ENCODE measurements at places on chromosomes 7 and 10. TPM values are rescaled to one million over a fixed set of nuclear protein-coding genes. Genes with fewer than 3 reads are reported as not detected.

DNA sequence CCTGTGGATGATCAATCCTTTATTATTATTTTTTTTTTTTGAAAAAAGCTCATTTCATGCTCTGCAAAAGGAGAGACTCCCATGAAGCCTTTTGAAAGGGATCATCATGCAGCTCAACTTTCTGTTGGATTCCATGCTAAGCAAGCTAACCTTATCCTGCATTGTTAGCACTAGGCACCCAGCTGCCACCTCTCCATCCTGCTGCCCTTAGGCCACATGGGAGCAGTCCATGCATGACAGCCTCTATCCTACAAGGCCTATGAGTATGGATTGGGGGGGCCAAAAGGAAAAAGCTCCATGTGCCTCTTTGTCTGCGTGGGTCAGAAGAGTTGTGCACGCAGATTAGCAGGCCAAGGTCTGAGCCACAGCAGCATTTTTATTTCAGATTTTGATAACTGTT is 19.2 kb downstream of the SMNDC1 start:
- no peak for DNase-seq

SPDYE3 gene
- total RNA-seq = not detected

TWIST1 gene
- 32.0 TPM for total RNA-seq

PTPRN2 gene
- total RNA-seq = 9.0 TPM

GRCh38 chr7:953547-954327 is 743 bp downstream of the ADAP1 start:
- DNase-seq = peak; percentile 19

MCM10 gene
- total RNA-seq = 20.7 TPM

GRCh38 chr7:111266613-111267012 is 175.7 kb downstream of the LRRN3 start:
- no peak for DNase-seq

INA gene
- 7.9 TPM for total RNA-seq

GRCh38 chr10:25263931-25264330 is 89.1 kb downstream of the GPR158 start:
- DNase-seq = no peak

TMEM184A gene
- total RNA-seq = 0.10 TPM

GRCh38 chr10:76922666-76923065 is 714.9 kb downstream of the KCNMA1 start:
- no peak for DNase-seq

DNA sequence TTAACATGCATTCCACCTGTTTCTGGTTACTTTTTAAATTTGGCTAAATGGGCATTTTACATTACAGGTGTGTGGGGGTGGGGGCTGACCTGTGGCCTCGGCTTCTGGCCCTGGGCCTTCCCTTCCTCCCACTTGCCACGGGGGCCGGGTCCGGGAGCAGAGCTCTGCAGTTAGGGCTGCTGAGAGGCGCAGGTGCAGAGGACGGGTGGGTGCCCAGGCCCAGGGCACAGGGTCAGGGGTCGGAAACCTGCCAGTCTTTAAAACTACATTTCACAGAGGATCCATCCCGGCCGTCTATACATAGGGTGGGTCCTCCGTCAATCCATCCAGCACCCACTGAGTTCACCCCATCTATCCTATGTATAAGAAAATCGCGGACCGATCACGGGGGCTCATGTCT is 106.5 kb upstream of the INSIG1 start:
- no peak for DNase-seq

DNA sequence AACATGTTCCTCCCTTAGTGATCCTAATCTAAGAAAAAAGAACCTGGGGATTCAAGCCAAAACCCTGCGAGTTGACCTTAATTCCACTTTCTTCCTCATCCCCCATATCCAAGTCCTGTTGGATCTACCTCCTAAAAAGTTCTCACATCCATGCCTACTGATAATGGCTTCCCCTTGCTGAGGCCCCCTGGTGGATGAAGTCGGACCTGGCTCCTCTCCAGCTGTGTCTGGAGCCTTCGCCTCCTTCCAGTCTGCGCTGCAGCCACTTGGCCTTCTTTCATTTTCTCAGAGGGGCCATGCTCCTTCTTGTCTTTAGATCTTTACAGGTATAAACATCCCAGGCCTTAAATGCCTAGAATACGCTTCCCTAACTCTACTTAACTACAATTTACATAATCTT is 8.1 kb downstream of the PDE1C start:
- DNase-seq = peak; percentile 72

GRCh38 chr7:94908323-94909178 is 1.2 kb downstream of the PPP1R9A start:
- no peak for DNase-seq

DRGX gene
- total RNA-seq = not detected

DNA sequence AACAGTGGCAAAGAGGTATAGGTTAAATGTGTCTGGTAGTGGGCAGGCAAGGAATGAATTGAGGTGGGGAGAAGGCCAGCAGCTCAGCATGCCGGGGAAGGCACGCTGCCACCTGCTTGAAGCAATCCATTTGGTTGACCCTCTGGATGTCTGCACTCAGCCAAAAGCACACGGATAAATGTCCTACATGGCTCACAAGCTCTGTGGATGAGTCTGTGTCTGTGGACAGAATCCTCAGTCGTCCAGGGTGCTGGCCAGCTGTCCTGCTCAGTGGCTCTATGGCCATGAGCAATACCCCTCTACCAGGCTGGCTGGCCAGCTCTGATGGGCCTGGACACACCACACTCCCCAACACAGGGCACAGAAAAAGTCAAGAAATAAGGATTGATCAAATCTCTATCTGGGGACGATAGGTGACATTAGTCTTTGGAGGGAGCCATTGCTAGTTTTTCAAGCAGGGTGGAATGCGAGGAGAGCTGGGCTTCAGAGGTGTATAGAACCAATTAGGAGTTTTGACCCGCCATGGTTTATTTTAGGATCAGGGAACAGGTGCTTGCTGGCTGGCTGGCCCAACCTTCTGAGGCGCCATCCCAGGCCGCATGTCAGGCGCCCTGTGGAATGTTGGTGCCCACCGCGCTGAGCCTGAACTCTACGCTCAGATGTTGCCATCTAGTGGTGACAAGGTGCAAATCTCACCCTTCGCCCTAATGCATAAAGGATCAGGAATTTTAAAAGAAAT is 493.4 kb downstream of the TNS3 start:
- peak; percentile 68 for DNase-seq

All from RPMI7951 (cell line).